ENCODE measurements at places on chromosomes 13 and 19.

- DNase-seq = no peak
These were observed 12.5 kb downstream of the GADD45B start for GRCh38 chr19:2488405-2488941.

GRCh38 chr19:10699650-10700335 is 1.4 kb upstream of the QTRT1 start:
- peak; percentile 46 for DNase-seq

GRCh38 chr13:71770710-71771109 is 96.3 kb downstream of the DACH1 start:
- DNase-seq = no peak

GRCh38 chr13:67574320-67575233 is 344.4 kb upstream of the PCDH9 start:
- no peak for DNase-seq

DNA sequence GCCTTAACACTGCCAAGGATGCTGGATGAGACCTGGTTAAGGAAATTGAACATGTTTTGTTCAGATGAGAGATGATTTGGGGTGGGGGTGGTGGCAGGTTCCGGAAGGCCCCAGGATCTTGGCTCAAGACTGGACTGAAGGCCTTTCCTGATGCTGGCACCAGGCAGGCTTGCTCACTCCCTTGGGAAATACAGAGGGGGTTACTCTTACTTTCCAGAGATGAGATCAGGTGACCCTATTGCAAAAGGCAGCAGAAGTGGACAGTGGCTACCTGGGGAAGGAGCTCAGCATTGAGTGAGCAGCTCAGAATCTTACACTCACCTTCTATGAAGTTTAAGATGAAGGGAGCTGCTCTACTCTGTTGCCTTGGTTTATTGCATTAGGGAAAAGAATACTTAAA is 10.8 kb downstream of the GATAD2A start:
- no peak for DNase-seq

DNA sequence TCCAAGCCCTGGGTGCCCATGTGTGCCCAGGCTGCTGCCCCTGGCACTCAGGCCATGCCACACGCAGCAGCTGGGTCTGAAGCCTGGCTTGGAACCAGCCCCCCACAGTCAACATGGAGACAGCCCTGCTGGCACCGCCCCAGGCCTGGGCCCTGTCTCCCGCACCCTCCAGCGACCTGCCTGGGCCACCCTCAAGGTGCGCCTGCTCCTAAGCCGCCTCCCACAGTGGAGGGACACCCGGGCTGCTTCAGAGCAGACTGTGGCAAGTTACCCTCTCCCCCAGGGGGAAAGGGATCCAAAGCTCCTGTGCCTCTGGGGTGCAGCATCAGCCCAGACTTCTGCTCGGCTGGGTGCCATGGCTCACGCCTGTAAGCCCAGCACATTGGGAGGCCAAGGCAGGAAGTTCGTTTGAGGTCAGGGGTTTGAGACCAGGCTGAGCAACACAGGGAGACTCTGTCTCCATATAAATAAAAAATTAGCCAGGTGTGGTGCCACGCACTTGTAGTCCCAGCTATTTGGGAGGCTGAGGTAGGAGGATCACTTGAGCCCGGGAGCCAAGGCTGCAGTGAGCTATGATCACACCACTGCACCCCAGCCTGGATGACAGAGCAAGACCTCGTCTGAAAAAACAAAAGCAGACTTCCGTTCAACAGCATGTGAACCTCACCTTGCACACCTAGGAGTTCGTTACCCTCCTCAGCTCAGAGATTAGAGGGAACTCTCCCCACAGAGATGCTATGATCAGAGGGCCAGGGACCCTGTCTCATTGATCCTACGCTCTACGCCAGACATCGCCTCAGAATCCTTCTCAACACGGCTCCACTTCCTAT is 15.6 kb downstream of the ELL start:
- DNase-seq = no peak

DNA sequence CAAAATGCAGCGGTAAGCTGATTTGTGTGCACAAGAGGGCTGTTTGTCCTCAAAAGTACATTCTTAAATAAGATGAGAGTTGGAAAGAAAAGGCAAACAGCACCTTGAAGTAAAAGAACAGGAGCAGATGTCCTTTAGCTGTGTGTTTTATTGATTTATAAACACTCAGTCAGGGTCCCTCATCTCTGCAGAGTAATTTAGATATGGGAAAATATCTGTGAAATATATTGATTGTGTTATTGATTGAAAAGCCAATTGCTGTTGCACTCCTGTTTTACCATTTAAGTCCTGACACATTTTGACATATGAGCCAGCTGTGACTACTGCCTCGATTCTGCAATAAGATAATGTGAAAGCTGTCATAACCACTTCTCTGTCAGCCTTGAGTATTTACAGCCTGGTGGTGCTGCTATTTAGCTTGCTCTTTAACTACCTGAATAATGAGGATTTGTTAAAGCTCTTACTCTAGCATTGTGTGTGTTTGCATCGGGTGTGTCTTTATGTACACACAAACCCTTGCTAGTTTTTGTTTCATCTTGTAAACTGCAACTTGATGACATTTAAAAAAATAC is 550.1 kb downstream of the DACH1 start:
- no peak for DNase-seq

GRCh38 chr13:45700971-45701900 is 884 bp upstream of the CBY2 start:
- no peak for DNase-seq

GRCh38 chr13:25117312-25117711 is 21.4 kb downstream of the PABPC3 start:
- no peak for DNase-seq

DNA sequence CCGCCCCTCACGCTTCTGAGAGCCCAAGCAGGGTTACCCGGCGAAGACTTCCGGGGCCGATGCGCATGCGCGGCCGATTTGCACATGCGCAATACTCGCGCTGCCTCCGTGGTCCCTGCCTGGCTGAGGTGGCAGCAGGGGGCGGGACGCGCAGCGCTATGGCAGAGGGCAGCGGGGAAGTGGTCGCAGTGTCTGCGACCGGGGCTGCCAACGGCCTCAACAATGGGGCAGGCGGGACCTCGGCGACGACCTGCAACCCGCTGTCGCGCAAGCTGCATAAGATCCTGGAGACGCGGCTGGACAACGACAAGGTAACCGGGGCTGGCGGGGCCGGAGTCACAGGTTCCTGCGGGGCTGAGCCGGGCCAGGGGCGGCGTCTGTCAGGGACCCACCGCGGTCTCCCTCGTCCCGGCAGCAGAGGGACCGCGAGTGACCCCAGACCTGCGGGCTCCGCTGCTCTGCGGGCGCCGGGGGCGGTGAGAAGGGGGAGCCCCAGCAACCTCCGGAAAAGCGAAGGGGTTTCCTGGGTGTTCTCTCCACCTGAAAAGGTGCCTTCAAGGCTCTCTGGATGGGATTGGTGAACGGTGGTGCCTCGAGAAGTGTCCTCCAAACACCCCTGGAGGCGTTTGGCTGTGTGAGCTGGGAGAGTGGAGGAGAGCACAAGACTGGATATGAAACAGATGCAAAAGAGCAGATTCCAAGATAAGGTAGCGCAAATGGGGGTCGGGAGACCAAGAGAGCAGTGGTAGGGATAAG is at the start of gene COG6:
COG6 (plus strand) TSS at position 94 of the 756 bp plus-strand sequence; CDS start at position 159, 65 bp downstream.
- peak; percentile 94 for DNase-seq

DNA sequence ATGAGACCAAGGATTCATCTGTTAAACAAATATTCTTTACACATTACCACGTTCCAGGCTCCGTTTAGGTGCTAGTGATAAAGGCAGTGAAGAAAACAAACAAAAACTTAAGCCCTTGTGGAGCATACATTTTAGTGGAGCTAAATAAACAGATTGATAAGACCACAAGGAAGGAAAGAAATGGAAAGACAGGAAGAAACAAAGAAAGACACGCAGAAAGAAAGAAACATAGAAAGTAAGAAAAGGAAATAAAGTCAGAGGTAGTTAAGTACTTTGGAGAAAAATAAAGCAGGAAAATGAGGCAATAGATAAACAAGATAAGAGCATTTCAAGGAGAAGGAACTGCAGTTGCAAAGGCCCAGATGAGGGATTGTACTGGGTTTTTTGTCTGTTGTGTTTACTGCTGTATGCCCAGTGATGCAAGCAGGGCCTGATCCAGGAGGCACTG is 998 bp downstream of the NFKBIB start:
- no peak for DNase-seq

DNA sequence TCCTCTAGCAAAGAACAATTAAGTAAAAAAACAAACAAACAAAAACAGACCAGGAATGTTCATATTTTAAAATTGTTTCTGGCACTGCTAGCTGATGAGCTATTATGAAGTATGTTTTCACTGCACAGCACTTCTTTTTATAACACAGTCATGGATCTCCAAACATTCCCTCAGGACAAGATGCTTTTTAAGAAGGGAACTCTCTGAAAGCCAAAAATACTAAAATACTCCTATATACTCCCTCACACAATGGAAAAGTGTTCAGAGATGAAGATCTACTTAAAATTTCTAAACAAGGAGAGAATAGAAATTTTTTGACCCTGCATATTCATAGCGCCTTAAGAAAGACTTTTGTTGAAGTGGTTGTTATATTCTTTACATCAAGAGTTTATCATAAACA is 926.8 kb downstream of the DIAPH3 start:
- no peak for DNase-seq

GRCh38 chr13:102913914-102914313 is 68.1 kb downstream of the ERCC5 start:
- no peak for DNase-seq

GRCh38 chr13:31982540-31982939 is 49.0 kb upstream of the FRY start:
- DNase-seq = no peak

GRCh38 chr13:54706336-54706735 is 1677.7 kb downstream of the OLFM4 start:
- DNase-seq = no peak

- no peak for DNase-seq
These were observed 168.1 kb downstream of the PCDH17 start for GRCh38 chr13:57799624-57800023.

GRCh38 chr13:99805361-99805760 is 166.2 kb downstream of the ZIC5 start:
- no peak for DNase-seq

DNA sequence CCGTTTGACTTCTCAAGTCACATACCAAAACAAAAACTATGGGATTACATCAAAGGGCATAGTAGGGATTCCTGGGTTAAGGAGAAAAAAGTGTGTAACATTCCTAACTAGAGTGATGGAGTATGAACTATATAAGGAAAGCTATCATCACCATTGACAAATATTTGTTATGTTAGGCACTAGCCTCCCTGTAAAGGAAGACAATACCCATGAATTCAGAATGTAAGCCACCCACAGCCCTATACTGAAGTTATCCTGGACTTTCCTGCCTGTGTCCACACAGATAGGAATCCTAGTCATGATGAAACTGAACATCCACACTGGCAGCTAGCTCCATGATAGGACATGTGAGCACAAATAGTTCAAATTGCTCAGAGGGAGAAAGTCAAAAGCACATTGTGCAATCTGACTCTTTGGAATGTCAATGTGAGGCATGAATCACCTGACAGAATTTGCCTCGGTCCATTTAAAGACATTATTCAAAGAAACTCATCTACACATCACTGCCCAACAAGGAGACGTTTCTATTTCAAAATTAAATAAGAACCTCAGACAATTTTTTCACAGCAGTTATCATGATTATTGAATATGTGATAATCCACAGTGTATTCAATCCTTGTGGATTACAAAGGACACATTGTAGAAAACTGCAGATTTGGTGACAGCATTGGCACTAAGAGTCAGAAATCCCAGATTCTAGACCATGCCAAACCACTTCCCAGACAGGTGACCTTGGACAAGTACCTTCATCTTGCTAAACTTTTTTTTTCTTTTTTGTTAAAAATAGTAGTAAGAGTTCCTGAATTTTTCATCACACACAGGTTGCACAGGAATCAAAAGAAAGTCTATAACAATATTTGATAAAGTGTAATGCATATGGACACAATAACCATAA is 529.3 kb downstream of the IRS2 start:
- DNase-seq = no peak

DNA sequence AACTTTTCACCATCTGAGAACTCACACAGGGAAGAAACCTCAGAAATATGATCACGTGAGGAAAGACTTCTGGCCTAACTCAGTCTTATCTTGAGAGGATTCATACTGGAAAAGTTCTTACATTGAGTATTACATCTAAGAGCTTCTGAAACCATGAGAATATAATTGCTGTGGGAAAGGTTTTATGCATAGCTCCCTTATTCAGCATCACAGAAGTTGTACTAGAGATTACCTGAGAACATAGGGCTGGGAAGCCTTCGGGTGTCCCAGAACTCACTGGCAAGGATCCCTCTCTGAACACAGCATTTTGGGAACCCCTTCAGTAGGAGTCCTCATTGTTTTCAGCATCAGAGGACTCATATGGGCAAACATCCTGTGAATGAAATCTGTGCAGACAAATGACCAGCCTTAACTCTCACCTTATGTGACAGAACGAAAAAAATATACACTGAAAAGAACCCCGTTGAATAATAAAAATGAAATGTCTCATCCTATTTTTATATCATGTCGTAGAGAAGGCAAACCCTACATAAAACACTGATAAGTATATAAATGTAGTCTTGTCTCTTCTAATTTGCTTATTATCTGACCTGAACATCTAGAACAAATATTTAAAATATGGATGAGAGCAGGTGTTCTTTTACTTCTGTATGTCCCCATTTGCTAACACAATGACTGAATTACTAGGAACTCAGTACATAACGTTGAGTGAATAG is 14.2 kb downstream of the ZNF274 start:
- no peak for DNase-seq

DNA sequence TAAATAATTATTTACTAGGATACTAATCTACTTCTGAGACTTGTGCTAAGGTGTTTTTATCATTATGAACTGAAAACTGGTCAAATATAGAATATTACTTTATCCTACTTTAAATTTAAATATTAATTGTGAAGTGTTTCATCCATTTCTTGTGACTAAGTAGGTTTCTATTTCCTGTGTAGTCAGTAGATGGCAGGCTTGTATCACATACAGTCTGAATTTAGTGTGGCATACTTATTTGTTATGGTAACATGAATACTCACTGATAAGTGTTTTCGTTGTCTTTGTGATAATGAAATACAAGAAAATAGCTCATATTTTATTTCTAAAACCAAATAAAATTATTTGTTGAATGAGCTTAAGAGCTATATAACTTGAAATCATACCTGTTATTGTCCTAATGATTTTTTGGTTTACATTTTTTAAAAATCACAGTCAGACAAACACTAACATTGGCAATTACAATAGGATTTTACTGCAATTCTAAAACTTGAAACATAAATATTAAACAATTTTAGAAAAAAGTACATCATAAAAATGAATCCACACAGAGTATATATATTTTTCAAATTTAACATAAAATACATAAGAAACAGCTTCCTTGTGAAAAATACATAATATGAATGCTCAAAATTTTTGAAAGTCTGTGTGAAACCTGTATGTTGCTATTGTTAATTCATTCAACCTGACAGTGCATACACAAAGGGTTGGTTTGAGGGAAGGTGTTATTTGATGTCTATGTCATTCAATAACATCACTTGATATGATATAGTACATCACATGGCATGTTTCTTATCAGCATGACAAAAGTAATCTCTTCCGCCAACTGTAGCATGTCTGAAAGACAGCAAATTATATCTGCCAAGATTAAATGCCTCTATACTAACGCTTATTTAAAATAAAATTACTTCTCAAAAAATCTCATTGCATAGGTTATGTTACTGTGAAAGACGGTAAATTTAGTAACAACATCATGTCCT is 904.8 kb upstream of the PCDH20 start:
- no peak for DNase-seq

Measured in activated T-helper 1 cell treated with anti-CD3 and anti-CD28 coated beads, Interleukin-2, amount 50 U/mL, for 16 hours (primary cell).